ENCODE measurements at places on chromosomes 2 and 18.

DNA sequence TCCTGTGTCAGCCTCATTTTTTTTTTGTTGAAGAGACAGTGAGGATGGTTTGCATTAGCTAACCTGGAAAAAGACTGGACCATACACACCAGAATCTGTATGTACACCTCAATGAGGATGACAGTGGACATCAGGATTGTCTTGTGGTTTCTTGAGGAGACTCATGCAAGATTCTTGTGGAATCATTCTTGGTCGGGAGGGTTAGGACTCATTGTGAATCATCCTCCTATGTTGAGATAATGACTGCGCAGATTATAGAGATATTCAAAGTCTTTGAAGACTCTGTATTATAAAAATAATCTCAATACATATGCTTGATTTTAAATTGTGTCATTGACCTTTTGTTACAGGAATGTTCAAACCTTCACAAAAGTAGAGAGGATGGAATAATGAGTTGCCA is 49.1 kb upstream of the DOCK10 start:
- no peak for DNase-seq

DNA sequence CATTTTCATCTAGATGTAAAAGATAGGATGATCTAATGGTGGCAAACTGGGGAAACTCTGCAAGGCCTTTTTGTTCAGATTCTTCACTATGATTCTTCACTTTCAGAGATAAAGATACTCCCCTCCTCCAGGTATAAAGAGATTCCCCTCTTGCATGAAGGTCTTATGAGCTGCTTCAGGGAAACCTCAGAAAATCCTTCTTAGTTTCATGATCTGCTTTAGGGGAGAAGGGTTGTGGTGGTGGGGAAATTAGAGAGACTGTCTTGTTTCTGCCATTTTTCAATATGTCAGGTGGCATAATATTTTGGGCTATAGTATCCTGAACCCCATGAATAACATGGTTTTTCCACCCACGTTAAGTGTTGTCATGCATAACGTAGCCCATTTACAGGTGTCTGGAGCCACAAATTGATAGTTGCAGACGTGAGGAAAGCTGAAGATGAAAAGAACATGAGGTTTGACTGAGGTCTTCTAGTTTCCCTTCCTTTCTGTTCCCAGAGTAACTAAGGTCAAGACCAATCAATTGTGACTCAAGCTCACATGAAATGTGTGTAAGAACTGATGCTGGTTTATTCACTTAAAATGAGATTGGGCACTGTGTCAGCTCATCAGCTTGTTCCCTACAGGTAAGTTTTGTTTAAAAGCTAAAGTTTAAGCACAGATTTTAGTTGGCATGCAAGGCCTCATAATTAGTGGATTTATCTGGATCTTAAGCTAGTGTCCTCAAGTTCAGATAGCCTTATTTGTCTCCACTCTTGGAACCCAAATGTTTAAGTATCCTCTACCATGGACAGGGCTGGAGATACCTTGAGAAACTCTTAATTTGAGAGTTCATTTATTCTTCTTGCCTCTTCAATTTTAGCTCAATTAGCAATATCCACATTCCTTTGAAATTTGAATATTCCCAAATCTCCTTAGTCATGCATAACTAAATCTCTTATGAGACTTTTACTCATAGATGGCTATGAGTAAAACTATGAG is 304.5 kb upstream of the FANCL start:
- no peak for DNase-seq

- DNase-seq: no peak
Observed at GRCh38 chr2:9770308-9771100, 72.8 kb upstream of the TAF1B start.

DNA sequence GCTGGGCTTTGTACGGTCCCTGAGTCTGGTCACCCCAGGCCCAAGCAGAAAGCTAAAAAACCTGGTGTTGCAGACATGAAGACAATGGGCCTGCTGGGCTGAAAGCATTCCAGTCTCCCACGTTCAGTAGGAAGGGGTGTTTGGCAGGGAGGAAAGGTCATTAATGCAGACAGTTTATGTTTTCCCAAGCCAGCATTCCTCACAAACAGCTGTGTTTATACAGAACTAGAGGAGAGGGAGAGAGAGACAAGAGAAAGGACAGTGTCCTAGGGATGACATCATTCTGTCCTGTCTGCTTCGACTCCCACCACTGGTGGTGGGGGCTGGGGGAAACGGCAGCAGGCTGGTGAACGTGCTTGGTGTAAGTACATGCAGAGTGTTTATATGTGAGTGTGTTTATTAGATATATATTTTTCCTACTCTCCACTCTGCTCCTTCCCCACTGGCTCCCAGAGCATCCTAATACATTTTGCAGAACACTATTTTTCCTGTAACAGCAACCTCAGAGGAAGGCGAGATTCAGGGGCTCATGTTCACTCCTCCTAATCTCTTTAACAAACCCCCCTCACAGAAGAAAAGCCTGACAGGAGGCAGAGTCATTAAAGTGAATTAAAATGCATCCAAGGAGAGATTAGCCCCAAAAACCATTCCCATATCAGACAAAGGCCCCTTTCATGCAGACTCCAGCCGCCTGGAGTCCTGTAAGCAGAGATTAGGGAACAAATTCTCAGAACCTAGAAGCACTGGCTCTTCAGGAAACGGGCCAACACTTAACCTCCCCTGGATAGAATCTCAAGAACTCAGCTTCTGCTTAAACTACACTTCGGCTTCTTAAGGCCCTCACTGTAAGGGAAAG is 380.4 kb downstream of the TNS1 start:
- DNase-seq: no peak

GRCh38 chr2:29055601-29056000 is 18.7 kb downstream of the PCARE start:
- DNase-seq: no peak

- no peak for DNase-seq
Observed at GRCh38 chr2:29583104-29583503, 338.3 kb downstream of the ALK start.

GRCh38 chr2:222732489-222733178 is 61.2 kb downstream of the MOGAT1 start:
- DNase-seq: no peak

DNA sequence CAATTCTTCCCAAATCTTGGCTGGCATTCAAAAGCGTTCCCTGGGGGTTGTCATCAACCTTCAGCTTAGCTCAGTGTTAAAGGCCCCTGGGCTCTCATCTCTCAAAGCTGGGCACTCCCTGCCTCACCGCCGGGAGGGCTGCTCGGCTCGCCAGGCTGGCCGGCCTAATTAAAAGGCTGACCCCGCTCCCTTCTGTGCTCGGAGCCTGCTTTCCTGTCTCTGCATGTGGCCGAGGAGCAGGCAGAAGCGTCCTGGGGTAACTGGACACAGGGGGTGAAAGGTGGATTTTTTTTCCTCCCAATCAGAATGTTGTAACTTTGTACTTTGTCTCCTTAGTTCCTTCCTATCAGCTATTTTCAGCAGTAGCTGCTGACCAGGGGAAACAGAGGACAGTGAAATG is 231.1 kb downstream of the GBX2 start:
- no peak for DNase-seq

DNA sequence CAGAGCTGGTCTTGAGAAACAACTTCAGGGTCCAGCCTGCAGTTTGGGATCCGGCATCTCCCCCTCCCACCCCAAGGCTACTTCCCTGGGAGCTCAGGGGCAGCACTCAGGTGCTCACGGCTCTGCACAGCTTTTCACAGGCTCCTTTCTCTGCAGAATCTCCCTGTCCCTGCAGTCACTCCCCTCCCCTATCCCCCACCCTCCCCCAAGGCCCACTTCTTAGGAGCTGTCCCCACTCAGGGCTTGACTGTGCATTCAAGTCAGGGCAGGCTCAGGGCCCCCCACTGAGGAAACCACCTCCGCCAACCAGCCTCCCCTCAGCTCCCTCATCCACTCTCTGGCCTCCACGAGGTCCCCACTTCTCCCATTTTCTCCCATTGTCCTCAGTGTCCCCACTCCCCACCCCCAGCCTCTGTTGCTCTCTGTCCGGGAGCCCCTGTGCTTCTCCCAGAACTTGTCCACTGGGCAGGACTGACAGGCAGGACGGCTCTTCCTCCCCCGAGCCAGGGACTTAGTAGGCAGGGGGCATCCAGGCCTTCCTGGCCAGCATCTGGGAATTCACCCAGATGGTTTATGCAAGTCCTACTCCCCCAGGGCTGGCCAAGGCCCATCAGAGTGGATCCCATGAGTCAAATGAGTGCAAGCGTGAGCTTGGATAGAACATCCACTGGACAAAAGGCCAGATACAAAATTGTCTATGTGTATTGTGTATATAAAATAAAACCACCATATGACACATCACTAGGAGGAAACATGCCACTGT is 7.6 kb downstream of the NMUR1 start:
- no peak for DNase-seq

All from spleen (tissue), 13 donors.